ENCODE measurements at places on chromosomes 7 and 10.

- peak; percentile 30 for DNase-seq
- no peaks in the 10 kb centered on the region for H3K36me3 ChIP-seq
- H3K27me3 ChIP-seq = no peaks in the 10 kb centered on the region
- H3K4me3 ChIP-seq = no peak overlapping the region
- H3K4me1 ChIP-seq = no peaks in the 10 kb centered on the region
These were observed 79.3 kb downstream of the INSYN2A start for GRCh38 chr10:127117125-127117524.

- H3K27me3 ChIP-seq = no peaks in the 10 kb centered on the region
- H3K36me3 ChIP-seq = peaks cover 4% of the 10 kb centered on the region
- no peak overlapping the region for H3K27ac ChIP-seq
- no peak overlapping the region for H3K4me3 ChIP-seq
- no peak for DNase-seq
These were observed 8.1 kb downstream of the POR start for GRCh38 chr7:75922966-75923603.

GRCh38 chr10:44723082-44723481 lies 188.1 kb upstream of the TMEM72 start:
- H3K27me3 ChIP-seq = no peaks in the 10 kb centered on the region
- H3K36me3 ChIP-seq = no peaks in the 10 kb centered on the region
- no peak for DNase-seq
- peaks cover 2% of the 10 kb centered on the region for H3K4me1 ChIP-seq
- H3K4me3 ChIP-seq = no peak overlapping the region

DNA sequence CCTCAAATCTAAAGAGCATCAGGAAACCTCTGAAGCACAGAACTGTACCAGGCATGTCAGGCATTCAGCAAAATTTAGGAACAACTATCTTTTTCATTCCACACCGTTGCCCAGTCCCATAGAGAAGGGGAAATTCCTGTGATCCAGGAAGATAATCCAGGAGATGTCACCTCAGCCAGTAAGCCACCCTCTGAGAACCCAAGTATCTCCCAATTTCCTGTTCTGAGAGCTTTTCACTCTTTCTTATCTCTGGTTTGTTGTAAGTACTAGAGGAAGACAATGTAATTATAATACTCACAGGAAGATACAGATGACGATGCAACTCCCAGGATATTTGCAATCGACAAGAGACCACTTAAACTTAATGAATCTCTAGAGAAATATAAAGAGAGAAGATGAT lies 97.1 kb downstream of the TSPAN12 start:
- H3K4me1 ChIP-seq = peaks cover 2% of the 10 kb centered on the region
- no peaks in the 10 kb centered on the region for H3K36me3 ChIP-seq
- no peak overlapping the region for H3K4me3 ChIP-seq
- no peaks in the 10 kb centered on the region for H3K27me3 ChIP-seq
- H3K27ac ChIP-seq = no peak overlapping the region

- DNase-seq = no peak
- no peak overlapping the region for H3K4me3 ChIP-seq
- H3K4me1 ChIP-seq = peaks cover 21% of the 10 kb centered on the region
- H3K27me3 ChIP-seq = peaks cover 67% of the 10 kb centered on the region
- no peaks in the 10 kb centered on the region for H3K36me3 ChIP-seq
These were observed 3.0 kb upstream of the HTR7 start for GRCh38 chr10:90860790-90861189.

GRCh38 chr7:120867932-120868331 lies 10.0 kb upstream of the TSPAN12 start:
- H3K36me3 ChIP-seq = no peaks in the 10 kb centered on the region
- peaks cover 36% of the 10 kb centered on the region for H3K27me3 ChIP-seq
- H3K27ac ChIP-seq = no peak overlapping the region
- H3K4me1 ChIP-seq = no peaks in the 10 kb centered on the region

DNA sequence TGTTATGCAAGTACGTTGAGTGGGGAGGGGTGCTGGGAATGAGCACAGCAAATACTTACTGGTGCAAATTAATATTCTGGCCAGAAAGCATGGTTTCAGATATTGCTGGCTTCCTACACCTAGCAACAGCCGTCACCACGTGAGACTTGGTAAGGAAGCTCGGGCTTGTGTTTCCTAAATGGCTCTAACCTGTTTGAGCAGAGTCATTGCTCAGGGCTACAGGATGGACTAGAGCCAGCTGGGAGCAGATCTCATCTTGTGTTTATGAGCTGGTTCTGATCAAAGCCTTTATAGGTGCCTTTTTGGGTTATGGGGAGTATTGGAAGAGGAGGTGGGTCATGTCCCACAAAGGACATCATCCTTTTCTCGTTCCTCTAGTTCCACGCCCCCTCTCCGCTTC lies 200.3 kb downstream of the BUB3 start:
- no peaks in the 10 kb centered on the region for H3K4me1 ChIP-seq
- no peaks in the 10 kb centered on the region for H3K36me3 ChIP-seq
- no peak overlapping the region for H3K27ac ChIP-seq
- no peak overlapping the region for H3K4me3 ChIP-seq
- no peak for DNase-seq
- H3K27me3 ChIP-seq = no peaks in the 10 kb centered on the region

DNA sequence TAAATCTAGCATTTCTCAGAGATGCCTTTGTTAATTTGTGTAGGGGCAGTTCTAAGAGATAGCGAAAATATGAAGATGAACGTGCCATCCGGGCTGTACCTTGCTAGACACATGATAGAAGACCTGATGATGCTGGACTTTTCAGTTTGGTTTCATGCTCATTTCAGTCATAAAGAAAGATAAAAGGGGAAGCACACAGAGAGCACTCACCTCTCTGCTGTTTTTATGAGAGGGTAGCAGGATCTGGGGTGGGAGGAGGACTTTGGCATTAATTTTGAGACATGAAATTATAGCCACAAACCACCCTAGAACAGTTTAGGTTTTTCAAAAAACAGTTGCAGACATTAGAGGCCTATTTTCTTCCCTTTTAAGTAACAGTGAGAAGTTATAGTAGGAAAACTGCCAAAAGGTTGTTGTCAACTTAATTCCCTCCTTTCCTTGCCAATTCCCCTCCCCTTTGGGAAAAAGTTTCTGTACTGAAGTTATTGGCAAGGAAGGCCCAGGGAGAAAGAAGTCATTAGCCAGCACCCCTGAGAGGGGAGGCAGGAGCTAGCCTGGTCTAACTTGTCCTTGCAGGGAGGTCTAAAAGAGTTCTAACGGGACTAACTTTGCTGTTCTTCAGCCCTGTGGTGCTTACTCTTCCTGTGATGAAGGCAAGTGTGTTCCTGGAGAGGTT lies 2.6 kb downstream of the ST7 start:
- no peak for DNase-seq
- H3K4me1 ChIP-seq = peaks cover 30% of the 10 kb centered on the region
- H3K27me3 ChIP-seq = no peaks in the 10 kb centered on the region
- no peak overlapping the region for H3K4me3 ChIP-seq
